ENCODE measurements at places on chromosomes 3 and 15.
A peak's percentile ranks its signal among the peaks of the same experiment; 100 is the strongest.

DNA sequence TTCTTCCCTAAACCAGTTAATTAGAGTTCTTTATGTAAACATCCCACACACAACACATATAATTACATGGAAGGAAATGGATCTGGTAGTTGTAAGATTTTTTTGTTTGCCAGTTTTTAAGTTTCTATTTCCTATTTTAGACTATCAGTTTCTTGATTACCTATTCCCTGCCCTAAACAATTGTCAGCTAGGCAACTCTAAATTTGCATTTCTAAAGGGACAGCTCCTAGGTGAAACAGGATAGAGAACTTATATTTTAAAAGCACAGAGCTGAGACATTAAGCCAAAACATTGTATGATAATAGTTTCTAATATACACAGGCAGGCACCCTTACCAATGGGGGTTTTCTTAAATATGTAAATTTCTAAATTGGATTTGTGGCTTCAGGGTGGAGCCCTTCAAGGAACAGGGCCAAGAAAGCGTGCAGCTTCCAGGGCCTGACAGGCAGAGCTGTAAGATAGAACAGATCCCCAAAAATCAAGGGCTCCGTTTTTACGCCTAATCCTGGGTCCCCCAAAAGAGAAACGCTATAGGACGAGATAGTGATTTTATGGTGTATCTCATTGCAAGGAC lies 8.9 kb downstream of the LEKR1 start:
- no peak for DNase-seq

- DNase-seq, result no peak
Measured at GRCh38 chr3:188868803-188869202, 303.0 kb upstream of the TPRG1 start.

DNA sequence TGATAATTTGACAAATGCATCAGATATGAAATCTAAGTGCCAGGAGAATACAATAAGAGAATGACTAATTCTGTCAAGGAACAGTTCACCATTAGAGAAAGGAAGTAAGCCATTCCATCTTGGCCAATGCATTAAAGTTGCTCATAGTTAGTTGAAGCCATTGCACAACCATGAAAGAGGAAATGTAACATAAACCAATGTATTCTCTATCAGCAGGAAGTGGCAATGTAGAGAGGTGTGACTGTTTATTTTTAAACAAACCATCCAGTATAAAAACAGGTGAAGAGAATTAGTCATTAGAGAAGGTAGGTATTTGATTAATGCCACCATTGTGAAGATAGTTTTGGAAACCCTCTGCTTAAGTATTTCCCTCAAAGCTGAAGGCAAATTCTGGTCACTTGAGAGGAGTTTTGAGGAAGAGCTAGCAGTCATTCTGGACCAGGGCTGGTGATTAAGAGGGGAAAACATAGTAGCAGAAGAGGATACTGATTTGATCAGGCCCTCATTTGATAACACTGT lies 10.7 kb upstream of the ANXA2 start:
- peak; percentile 81 for DNase-seq

GRCh38 chr3:10192953-10193691 lies 28.4 kb downstream of the IRAK2 start:
- peak; percentile 99 for DNase-seq

GRCh38 chr3:13333236-13333897 lies 86.8 kb downstream of the NUP210 start:
- no peak for DNase-seq

- DNase-seq, result no peak
Measured at GRCh38 chr3:189466004-189466403, 165.2 kb upstream of the TP63 start.

DNA sequence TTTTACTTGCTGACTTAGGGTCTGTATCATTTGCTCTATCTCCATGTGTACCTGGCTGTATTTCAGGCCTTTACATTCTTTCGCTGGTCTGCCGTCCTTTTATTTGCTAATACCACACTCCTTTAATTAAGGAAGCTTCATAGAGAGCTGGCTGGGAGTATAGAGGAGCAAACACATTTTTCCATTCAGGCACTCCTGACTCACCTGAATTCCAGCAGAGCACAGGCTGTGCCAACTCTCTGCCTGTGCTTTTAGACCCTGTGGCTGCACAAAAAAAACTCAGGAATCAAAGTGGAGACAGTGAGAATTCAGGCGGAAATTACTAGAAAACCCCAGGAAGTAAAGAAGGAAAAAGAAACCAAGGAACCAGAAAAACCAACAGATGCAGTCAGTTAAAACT lies 29.0 kb upstream of the ATP10A start:
- peak; percentile 86 for DNase-seq

DNA sequence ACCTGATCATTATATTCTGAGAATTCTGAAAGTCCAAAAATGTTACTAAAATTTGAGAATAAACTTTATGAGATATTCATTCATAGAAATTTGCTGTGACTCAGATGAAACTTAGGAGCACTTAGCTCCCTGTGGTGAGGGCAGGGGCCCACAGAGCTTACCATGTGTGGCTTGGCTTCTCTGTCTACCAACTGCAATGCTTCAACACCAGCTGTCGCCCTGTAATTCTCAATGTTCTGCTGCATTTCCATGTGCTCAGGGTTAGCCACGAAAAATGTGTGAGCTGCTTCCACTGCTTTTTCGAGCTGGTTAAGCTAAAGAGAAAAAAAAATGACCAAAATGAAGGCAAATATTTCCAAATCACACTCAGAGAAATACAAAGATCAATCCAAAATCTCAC lies 125.6 kb downstream of the P3H2 start:
- no peak for DNase-seq
